ENCODE measurements at places on chromosomes 3 and 15.

DNA sequence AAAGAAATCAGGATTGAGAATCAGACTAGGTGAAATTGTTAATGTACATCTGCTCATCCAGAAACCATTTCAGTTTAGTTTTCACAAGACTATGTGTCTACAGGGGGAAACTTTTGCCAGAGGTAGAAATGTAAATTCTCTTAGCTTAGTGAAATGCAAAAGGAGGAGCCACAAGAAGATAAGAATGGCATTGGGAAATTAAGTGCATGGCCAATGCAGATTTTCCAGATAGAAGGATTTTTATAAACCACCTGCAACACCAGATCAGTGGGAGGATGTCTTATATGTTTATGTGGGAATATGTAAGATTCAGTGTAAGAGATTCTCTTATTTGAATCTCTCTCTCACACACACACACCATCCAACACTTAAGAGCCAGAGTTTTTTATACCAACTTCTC is 67.2 kb downstream of the HMG20A start:
- DNase-seq, result no peak

- DNase-seq, result peak; percentile 83
Observed at GRCh38 chr3:177211503-177212277, 14.4 kb upstream of the TBL1XR1 start.

GRCh38 chr3:183259621-183260020 is 6.6 kb downstream of the B3GNT5 start:
- no peak for DNase-seq

DNA sequence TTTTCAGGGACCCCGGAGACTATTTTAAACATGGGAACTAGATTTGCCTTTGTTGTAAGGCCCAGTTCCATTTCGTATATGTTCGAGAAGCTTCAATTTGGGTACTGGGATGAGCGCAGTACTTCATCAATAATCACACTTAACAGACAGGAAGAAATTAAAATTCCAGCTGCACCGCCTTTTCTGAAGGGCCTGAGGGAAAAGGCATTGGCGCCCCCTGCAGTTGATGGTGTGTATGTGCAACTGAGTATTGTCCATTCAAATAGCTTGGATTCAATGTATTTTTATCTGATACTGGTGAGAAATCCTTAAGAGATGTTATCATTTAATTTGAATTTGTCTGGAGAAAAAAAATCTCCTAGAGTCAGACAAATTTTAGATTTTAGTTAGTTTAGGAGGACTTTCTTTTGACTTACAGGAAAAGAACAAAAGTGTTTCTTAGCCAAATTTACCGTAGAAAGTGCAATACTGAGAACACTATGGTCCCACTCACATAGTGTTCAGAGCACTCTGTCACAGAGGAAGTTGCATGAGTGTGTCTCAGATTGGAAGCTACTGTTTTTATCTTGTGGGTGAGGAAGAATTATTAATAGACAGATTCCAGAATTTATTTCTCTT is 5.4 kb upstream of the ALDH1A2 start:
- DNase-seq, result peak; percentile 72

- DNase-seq, result no peak
Observed at GRCh38 chr3:52880474-52880873, 16.9 kb downstream of the STIMATE start.

DNA sequence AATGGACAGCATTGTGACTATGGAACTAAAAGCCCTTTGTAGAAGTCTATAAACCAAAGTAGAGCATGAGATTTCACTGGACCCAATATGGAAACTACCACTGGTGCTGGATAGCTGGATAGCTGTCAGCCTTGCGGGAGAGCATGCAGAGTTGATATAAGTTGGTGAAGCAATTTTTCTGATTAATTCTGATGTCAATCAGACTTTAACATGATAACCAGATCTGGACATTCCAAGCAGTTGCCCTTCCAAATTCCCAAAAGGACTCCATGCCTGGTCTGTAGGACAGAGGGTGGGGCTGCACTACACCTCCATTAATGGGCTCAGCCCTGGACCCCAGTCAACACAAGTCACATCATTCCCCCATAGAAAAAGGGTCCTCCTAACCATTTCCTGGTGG is 437.8 kb downstream of the NTRK3 start:
- DNase-seq, result no peak

DNA sequence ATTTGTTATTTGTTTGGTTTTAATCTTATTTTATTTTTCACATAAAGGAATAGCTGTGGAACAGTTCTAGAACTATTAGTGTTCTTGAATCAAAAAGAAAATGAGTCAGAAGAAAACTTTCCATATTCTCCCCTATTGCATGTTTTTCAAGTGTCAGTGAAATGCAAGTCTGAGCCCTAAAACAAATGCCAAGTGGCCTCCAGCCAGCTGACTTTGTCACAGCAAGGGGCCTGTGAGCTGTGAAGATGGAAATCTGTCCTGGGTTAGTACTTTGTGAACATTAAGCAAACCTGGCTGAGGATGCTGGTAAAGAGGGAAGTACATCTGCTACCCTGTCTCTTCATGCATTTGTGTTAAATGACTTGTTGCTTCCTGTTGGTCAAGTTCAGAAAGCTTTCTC is 14.2 kb downstream of the LRRC49 start:
- no peak for DNase-seq

DNA sequence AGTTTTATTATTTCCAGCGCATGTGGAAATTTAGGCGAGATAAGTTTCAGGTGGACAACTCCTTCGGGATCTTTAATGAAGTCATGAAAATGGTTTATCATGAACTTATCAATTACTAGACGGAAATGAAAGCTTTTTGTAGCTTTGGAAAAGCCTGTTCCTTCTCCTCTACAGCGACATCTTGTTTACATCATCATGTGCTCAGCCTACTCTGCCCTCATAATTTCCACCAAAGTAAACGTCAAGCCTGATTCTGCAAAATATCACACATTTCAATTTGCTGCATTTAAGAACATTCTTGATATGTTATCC is 64.3 kb upstream of the CGNL1 start:
- no peak for DNase-seq

- peak; percentile 57 for DNase-seq
Observed at GRCh38 chr3:3170998-3171397, 8.5 kb downstream of the CRBN start.

DNA sequence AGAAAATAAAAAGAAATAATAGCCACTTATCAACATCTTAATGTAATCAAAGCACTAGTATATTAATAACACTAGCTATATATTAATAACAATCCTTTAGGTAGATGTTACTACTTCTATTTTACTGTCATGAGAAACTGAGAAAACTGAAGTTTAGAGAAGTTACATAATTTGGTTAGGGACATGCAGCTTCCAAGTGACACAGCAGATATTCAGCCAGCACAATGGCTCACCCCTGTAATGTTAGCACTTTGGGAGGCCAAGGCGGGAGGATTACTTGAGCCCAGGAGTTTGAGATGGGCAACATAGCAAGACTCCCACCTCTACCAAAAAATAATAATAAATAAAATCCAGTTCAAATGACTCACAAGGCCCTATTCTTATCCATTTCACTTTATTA is 1.9 kb upstream of the UBR1 start:
- no peak for DNase-seq

DNA sequence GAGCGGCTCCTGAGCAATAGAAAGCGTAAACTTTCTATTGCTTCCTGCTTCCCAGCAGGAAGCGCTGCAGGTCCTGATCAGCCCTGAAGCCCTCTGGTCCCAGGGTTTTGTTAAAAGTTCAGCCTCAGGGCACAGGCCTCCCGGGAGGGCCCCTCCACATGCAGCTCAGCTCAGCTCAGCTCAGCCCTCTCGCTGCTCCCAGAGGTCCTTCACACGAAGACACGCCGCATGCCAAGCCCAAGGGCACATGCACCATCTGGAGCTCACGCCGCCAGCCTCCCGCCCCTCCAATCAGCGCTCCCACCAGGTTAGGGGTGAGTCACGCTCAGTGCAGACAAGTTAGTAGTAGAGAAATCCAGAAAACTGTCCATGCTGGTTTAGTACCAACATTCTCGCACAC is 12.7 kb downstream of the TKT start:
- no peak for DNase-seq

DNA sequence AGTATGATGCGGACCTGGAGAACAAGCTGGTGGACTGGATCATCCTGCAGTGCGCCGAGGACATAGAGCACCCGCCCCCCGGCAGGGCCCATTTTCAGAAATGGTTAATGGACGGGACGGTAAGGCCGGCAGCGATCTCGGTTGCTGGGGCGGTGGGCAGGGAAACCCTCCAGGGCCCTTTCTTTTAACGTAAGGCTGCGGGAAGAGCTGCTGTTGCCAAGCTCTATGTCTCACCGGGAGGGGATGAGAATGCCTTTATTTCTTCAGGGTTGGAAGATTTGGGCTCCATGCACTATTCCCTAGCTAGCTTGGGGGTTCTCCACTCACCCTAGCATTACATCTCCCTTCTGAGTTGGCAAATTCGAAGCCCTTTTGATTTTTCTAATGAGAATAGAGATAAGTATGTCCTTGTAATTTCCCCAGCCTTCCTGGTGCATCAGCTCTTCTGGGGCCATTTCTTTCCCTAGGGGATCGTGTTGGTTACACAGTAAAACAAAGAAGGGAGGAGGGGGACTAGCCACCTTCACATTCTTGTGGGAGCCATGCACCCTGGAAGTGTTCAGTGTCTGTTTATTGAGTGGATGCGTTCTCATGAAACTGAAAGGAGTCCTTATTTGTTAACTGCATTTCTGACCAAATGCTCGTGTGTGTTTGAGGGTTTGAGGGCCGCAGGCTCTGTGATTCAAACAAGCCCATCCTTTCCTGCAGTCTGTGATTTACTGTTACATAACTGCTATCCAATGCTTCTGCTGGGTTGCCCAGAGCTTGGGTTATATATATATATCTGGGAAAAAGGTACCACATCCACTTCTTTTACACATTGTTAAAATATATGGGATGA is 982 bp downstream of the TAGLN3 start:
- no peak for DNase-seq

DNA sequence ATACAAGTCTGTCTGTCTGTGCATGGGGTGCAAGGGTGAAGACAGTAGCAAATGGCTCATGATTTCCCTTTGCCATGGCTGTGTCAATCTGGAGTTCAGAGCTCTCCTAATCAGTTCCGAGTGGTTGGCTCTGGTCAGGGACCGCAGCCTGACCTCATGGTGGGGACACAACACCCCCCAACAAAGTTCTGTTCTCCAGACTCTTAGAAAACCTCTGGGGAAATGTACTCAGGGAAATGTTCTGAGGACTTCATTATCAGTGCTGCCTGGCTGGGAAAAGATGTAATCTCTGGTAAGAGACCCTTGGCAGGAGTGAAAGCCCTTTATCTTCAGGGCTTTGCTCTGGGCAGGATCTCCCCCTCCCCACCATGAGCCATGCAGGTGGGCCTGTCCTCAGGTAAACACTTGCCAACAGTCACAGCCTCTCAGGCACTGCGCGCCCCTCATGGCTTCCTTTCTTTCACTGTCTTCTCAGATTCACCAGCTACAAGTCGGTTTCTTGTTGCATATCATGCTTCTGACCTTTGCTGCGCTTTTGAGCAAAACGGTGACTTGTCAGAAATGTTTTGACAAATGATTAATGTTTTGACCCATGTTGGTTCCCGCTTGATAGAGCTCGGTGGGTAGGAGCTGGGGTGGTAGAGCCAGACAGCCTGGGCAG is 95.5 kb downstream of the ST6GAL1 start:
- DNase-seq, result no peak

DNA sequence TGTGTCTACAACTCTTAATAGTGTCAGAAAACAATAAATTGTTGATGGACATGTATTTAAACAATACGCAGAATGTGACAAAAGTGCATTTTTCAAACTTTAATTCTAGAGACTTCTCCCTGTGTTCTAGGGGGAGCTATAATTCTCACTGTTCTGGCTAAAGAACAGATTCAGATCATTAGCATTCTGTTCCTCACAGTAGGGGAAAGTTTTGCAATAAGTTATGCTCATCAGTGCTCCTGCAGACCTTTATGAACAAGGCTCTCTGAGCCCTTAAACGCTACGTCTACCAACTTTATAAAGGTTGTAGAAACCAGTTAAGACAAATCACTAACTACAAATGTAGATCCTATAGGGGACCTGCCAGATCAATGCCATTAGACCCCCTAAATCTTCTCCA is 444.2 kb downstream of the SQOR start:
- DNase-seq, result no peak

- no peak for DNase-seq
Observed at GRCh38 chr3:61996366-61996765, 377.0 kb downstream of the FEZF2 start.

DNA sequence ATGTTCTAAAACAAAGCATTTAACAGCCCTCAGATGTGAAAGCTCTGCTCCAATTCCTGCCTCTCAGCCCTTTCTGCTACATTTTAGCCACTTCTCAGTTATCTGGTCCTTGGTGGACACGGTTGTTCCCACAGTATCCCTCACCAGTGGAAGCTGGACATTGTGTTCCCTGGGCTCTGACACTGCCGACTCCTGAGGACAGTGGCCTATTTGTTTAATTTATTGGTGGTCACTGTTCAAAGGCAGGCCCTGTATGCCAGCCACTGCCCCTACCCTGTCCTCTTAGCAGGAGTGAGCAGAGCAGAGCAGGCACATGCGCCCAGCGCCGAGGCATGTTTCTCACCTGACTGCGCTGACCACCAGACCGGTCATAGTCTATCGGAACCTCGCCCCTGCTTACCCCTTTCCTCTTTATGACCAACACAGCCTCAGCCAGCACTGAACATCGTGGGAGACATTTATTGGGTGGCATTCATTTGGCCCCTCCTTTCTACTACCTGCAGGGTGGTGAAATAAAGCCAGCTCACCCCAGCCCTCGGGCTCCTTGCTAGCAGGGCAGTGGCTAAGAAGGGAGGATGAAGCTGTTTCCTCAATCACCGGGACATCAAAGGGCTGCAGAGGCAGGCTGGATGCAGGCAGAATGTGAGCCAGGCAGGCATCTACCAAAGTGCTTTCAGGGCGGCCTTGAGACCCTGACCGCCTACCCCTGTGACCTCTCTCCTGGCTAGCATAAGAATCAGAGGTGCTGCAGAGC is 54.3 kb upstream of the HACD2 start:
- DNase-seq, result no peak

GRCh38 chr3:98994128-98994762 is 92.8 kb upstream of the DCBLD2 start:
- peak; percentile 62 for DNase-seq

DNA sequence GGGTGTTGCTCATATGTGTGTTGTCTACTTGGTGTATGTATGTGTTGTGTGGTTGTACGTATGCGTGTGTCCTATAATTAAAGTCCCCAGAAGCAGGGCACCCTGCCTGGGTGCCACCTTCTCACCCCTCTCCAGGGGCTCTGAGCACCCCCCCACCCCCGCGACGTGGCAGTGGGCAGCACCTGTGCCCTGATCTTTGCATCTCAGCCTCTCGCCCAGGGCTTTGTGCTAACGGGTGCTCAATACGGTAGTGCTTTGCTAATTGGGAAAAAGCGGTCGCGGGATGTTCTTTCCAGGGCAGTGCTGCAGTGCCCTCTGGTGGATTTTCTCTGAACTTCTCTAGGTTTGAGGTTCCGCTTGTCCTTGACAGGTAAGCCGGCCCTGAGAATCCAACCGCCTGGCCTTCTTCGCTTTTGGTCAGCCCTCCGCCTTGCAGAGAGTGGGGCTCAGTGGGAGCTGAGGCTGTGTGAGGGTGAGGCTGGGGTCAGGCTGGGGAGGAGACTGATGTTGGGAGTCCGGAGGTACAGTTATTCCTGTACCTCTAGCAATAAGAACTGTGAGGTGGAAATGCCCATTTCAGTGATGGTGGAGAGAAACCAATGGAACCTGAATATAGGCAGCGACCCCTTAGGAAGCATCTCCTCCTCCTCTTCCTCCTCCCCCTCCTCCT is 17.6 kb upstream of the EPHB3 start:
- peak; percentile 97 for DNase-seq

Data from T47D (cell line).